ENCODE measurements at places on chromosomes 12 and 14. TPM values are rescaled to one million over a fixed set of nuclear protein-coding genes. Genes with fewer than 3 reads are reported as not detected.

PTPN6 gene
- total RNA-seq = 0.36 TPM

NAP1L1 gene
- total RNA-seq = 203 TPM

PHLDA1 gene
- total RNA-seq = 136 TPM

LGMN gene
- 89.4 TPM for total RNA-seq

GPD1 gene
- total RNA-seq = under 0.01 TPM

PTPRB gene
- total RNA-seq = 0.29 TPM

PLBD1 gene
- 4.7 TPM for total RNA-seq

PLEKHG3 gene
- 2.9 TPM for total RNA-seq

RILPL2 gene
- total RNA-seq = 5.1 TPM

Measured in osteoblast (primary cell).